Activated naive CD8-positive, alpha-beta T cell treated with anti-CD3 and anti-CD28 coated beads, Interleukin-2, amount 50 U/mL, for 16 hours (primary cell): ENCODE measurements at places on chromosomes 16 and 17.

DNA sequence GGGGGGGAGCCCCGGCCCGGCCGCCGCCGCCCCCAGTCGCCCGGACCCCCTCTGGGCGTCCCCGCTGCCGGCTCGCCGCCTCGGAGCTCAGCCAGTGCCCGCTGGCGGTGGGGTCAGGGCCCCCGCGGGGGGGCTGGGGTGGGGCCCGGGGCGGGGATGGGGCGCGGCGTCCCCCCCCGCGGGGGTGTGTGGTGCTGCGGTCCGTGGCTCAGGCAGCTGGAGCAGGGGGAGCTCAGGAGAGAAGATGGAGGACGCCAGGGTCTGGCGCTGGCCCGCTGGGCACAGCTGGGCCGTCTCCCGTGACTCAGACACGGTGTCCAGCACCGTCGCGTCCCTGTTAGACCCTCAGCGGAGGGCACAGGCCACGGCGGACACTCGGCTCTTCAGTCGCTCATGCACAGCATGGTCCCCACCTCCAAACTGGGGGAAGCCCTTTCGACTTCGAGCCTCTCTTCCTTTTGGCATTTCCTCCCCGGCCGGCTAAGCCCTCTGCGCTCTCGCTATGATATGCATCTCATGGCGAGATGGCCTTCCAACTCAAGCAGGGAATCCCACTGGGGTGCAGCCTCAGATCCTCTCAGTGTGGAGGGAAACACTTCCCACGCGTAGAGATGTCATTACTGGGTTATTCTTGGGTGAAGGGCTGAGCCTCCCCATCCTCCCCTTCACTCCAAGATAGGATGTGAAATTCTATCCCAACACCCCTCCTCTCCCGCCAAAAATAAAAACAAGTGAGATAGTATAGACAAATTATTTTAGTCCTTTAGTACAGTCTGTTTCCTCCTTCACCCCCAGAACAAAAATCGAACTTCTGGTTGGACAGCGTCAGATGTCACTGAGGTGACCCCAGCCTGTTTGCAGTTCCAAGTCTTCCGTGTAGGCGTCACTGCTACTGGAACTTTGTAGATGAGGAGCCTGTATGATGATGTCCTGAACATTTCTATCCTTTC, 522 bp upstream of the VEZF1 start:
- peak; percentile 21 for DNase-seq

DNA sequence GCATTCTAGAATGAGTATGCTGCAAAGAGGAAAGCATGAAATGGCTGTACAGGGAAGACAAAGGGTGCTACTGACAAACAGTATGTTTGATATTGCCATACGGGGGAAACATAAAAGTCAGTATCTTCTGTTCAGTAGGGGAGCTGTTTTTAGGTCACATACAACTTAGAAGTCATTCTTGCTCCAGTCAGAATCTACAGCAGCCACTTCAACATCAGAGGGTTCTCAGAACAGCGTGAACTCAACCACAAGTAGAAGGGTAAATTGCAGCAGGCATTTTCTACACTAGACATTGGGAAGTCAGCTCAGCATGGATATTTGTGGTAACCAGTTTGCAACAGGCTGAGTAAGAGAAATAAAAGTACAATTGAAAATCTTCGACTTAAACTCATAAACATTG, 1241.8 kb upstream of the GOT2 start:
- no peak for DNase-seq

DNA sequence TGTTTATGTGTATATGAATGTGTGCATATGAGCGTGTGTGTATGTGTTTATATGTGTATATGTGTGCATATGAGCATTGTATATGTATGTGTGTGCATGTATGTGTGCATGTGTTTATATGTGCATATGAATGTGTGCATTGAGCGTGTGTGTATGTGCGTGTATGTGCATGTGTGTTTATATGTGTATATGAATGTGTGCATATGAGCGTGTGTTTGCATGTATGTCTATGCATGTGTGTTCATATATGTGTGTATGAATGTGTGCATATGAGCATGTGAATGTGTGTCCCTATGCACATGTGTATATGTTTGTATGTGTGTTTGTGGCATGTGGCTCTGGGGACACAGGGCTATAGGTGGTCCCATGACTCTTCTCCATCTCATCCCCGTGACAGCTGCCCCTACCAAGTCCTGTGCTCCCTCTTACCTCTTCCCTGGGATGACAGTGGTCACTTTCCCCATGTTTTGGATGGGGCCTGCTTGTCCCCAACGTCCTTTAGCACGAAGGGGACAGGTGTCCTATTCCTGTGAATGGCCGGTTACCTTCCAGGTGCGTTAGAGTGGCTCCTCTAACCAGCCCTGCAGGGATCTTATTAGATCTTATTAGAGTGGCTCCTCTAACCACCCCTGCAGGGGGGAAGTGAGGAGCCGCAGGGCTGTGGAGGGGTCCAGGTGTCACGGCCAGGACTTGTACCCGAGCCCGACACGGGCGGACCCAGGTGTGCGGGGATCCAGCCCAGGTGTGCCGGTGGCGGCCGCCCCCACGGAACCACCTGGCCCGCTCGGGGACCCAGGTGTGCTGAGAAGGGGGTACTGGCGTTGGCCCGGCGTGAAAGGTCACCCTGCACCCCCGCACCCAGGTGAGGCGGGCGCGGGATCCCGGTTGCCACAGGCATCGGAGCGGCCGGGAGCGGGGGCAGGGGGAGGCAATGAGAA, 105.6 kb downstream of the SEC14L1 start:
- DNase-seq = no peak

GRCh38 chr17:55274355-55275255, 9.8 kb downstream of the HLF start:
- DNase-seq = no peak

DNA sequence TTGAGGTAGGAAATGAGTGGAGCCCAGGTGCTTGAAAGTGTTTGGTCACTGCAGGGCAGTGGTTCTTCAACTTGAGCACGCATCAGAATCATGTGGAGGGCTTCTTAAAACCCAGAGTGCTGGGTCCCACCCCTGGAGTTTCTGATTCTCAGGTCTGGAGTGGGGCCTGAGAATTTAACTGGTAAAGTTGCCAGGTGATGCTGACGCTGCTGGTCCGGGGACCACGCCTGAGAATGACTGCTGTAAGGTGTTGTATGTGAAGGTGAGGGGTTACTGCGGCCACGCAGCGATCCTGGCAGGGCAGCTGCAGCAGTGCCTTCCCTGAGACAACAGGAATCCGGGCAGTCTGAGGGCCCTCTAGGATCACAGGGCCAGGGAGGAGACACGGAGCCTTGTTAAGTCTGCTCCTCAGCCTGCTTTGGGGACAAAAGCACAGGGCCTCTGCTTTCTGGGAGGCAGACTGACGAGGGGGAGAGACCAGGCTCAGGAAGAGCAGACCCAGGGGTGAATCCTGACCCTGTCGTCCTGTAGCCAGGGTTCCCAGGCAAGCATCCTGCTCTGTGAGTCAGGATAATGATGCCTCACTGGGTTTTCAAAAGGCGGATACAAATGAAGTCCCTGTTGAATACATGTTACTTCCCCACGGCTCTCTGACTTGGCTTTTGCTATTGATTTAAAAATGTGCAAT, 16.2 kb downstream of the CCDC42 start:
- DNase-seq = no peak

DNA sequence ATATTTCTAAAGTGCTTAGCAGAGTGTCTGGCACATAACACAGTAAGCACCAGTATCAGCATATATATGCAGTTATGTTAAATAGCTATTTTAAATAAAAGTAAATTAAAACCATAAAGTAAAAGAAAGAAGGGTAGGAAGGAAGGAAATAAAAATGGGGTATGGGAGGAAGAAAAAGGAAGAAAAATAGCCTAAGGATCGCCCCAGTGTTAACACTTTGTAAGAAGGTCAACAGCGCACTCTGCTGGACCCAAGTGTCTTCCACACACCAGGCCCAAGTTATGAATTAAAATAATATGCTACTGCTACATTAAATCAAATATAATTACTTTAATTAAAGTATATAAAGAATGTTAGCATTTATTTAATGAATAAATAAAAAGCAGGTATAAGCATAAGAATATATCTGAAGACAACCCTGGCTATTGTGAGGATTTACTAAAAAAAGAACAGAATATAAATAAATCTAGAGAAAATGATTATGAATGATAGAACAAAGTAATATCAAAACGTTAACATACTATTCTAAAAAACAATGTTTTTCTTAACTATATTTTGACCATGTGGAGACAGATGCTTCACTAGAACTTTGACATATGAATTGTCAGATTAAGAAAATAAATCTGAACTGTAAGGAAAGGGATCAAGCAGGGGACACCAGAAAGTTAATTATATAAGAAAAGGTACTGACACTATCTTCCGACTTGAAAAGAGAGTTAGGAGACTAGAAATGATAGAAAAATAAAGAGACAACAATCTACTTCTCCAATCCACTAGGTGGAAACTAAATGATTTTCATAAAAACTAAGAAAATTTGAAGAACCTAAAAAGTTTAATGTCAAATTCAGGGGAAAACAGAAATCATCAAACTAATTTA, 25.9 kb downstream of the BRIP1 start:
- peak; percentile 2 for DNase-seq

DNA sequence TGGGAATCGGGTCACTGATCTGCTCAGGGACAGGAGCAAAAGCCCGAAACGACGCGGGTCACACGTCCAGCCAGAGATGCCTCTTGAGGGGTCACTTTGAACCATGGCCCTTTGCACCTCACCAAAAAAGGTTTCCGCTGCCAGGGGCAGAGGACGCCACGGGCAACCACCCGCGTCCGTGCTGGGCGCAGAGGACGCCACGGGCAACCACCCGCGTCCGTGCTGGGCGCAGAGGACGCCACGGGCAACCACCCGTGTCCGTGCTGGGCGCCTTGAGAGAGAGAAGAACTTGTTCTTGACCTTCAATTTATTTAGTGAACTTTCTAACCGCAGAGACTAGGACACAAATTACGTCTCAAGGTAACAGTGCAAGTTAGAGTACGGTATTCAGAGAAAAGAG, 35.5 kb downstream of the TIMM22 start:
- DNase-seq = no peak

DNA sequence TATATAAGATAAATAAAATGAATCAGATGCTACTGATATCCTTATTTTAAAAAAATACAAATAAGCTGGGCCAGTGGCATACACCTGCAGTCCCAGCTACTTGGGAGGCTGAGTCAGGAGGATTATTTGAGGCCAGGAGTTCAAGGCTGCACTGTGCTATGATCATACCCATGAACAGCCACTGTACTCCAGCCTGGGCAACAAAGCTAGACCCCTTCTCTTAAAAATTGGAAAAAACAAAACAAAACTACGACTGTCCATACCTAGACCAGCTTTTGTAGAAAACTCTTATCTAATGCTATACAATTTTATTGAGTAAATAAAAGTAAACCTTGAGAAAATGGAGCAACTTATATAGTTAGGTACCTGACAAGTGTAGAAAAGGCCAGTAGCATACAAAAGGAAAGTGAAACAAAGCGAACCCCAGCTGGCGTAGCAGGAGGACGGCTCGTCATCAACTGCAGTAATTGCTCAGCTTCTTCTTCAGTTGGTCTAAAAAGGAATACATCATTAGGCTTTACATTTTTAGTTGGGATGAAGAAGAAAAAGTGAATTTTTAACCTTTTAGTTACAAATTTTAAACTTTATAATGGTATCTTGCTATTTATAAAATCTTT, 23.6 kb downstream of the INTS2 start:
- no peak for DNase-seq

GRCh38 chr17:59366040-59366757, 34.7 kb downstream of the YPEL2 start:
- DNase-seq = no peak

- DNase-seq = no peak
These were observed 9.3 kb upstream of the WBP2 start for GRCh38 chr17:75864448-75864871.

GRCh38 chr17:51540151-51540550, 279.8 kb downstream of the UTP18 start:
- DNase-seq = no peak

- no peak for DNase-seq
These were observed 621 bp downstream of the ARHGEF15 start for GRCh38 chr17:8310601-8311123.

DNA sequence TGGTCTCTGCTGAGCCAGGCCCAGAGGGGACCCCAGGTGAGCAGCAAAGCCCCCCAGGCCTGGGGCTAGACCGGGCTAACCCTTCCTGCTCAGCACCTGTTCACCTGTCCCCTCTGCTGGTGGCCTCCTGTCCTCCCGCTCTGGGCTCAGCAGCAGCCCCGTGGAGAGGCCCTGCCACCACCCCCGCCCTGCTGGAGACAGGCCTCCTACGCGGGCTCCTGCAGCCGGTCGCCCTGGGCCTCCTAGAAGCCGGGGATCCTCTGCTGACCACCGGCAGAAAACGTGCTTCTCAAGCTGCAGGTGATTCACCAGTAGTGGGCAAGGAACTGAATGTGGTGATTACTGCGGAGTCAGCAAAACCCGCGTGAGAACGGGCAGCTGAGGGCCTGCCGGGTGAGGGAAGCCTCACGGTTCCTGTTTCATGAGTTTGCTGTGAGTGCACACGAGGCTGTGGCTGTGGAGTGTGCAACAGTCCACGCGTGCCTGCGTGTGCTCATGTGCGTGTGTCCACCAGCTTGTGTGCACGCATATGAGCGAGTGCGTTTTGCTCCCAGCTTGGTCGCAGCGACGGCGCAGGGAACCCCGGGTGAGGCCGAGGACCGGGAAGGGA, 792 bp downstream of the SECTM1 start:
- no peak for DNase-seq
